Activated naive CD4-positive, alpha-beta T cell treated with anti-CD3 and anti-CD28 coated beads for 36 hours (primary cell): ENCODE measurements at places on chromosomes 3 and 15. TPM values are rescaled to one million over a fixed set of nuclear protein-coding genes. Genes with fewer than 3 reads are reported as not detected.
A peak's percentile ranks its signal among the peaks of the same experiment; 100 is the strongest.

DNA sequence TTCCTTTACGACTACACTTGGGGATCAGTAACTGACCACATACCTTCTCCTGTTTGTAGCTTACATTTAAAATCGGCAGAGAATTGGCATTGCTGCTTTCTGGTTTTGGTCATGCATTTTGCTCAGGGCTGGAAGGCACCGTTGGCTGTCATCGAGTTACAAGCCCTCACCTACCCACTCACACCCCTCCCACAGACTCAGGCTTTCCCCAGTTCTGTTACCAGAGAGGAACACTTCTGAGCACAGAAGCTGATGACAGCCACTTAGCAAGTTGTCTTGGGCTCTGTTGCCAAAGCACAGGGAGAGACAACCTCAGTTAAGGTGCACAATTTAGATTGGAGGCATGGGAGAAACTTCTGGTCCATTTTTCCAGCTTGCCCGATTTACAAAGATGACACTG is 204.8 kb upstream of the TOPAZ1 start:
- no peaks in the 10 kb centered on the region for H3K4me1 ChIP-seq
- no peak for DNase-seq
- H3K4me3 ChIP-seq: no peak overlapping the region
- H3K27me3 ChIP-seq: peaks cover 3% of the 10 kb centered on the region
- no peak overlapping the region for H3K27ac ChIP-seq
- H3K36me3 ChIP-seq: no peaks in the 10 kb centered on the region

DNA sequence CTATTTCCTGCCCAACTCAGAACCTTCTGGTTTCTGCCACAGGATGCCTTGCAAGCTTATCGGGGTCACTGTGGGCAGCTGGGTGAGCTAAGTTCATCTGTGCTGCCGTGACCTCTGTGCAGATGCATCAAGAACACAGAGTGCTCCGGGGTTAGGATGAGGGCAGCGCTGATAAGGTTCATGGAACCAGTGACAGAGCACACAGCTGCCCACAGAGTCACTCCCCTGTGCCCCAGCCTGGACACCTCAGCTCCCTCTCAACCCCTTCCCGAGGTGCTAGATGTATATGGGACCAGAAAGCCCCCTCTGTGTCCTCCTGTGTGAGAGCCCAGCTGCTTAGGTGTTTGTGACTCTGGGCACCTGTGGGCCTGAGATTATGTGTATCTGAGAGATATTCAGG is 15.8 kb upstream of the ALAS1 start:
- no peaks in the 10 kb centered on the region for H3K4me1 ChIP-seq
- H3K27me3 ChIP-seq: no peaks in the 10 kb centered on the region
- DNase-seq: no peak
- H3K27ac ChIP-seq: no peak overlapping the region
- no peaks in the 10 kb centered on the region for H3K36me3 ChIP-seq
- H3K4me3 ChIP-seq: no peak overlapping the region

DNA sequence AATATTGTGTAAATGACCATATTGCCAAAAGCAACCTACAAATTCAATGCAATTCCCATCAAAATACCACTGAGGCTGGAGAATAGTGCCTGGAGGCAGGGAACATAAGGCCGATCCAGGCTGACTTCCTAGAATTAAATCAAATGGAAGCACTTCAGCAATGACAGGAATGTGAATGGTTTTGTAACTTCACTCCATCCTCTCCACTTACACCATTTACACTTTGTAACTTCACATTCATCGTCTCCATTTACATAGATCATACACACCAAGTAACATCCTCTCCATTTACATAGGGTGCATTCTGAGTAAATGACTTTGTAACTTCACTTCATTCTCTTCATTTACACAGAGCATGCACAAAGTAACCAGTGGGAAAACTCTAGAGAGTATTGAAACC is 11.6 kb downstream of the STRIT1 start:
- no peak for DNase-seq
- no peak overlapping the region for H3K27ac ChIP-seq
- peaks cover 4% of the 10 kb centered on the region for H3K27me3 ChIP-seq

DNA sequence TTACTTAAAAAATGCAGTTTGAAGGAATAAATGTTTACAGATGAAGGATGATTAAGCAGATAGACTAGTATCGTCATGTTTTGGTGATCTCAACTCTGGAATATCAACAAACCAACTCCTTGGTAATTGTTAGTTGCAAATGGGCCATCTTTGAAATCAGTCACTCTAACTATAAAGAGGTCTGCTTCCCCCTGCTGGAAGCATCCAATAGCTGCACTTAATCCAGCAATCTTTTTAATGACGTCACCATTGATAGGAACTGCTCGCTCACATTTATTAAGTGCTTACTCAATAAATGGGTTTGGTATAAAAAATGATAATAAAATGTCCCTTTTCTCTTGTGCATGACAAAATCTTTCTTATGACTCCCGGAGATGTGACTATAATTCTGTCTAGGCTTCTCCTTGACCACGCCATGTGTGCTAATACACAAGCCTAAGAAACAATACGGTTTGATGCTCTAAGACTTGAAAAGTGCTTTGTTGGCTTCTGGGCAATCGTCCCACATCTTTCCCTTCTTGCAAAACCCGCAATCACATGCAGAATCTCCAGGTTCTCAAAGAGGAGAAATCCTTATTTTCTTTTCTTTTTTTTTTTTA is 227.6 kb upstream of the POU1F1 start:
- no peak overlapping the region for H3K27ac ChIP-seq
- H3K4me1 ChIP-seq: no peaks in the 10 kb centered on the region
- no peak overlapping the region for H3K4me3 ChIP-seq
- no peaks in the 10 kb centered on the region for H3K36me3 ChIP-seq

GRCh38 chr3:185207931-185208746 is 45.7 kb downstream of the EHHADH start:
- no peaks in the 10 kb centered on the region for H3K36me3 ChIP-seq
- H3K27me3 ChIP-seq: no peaks in the 10 kb centered on the region
- H3K4me3 ChIP-seq: no peak overlapping the region
- no peak overlapping the region for H3K27ac ChIP-seq
- H3K4me1 ChIP-seq: no peaks in the 10 kb centered on the region

DNA sequence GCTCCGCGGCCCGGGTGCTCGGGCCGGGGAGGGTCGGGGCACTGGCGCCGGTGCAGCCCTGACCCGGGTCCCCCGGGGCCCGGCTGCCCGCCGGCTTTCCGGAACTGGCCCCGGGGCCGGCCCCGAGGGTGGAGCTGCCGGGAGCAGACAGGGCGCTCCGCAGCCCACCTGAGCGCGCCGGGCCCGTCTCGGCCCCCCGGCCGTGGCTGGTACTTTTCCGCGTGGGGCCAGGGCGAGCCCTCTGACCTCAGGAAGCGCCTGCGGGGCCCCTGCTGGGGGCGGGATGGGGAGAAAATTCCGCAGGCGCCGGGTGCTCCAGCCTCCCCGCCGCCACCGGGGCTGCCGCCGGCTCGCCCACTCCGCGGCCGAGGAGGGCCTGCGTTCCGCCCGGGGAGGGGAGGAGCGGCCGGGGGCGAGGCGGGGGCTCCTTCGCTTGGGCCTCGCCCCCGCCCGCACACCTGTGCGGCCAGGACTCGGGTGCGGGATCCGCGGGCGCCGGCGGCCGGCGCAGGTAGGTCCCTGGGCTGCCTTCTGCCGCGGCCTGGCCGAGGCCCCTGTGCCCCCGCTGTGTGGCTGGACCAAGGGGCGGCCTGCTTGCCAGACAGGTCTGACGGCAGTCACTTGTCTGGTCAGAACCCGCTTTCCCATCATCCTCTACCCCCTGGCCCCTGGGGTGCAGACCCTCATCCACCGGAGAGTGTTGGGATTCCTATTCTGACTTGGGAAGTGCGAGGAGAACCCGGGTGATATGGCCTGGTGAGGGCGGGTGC is 3.5 kb downstream of the FURIN start:
- no peaks in the 10 kb centered on the region for H3K27me3 ChIP-seq
- peaks cover 66% of the 10 kb centered on the region for H3K36me3 ChIP-seq
- DNase-seq: peak; percentile 38
- H3K4me3 ChIP-seq: peak overlapping the region; percentile 94

DNA sequence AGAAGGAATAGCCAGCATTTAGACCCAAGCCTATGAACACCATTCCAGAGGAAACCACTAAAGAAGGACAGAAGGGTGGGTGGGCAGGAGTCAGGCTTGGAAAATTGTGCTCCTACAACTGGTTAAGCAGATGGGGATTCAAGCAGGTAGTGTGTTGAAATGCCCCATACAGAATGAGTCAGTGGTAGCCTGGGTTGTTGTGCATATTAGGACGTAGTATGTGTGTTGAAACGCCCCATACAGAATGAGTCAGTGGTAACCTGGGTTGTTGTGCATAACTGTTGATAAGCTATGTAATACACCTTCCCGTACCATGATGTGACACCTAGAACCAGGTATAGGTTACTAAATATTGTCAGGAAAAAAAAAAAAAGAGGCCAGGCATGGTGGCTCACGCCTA is 34.0 kb downstream of the MINDY4B start:
- no peak overlapping the region for H3K4me3 ChIP-seq
- no peak for DNase-seq
- H3K36me3 ChIP-seq: no peaks in the 10 kb centered on the region
- H3K4me1 ChIP-seq: no peaks in the 10 kb centered on the region

SKOR1 gene
- total RNA-seq: 0.15 TPM

CLDN16 gene
- total RNA-seq: not detected

CHRFAM7A gene
- not detected for total RNA-seq
